Mesenteric fat pad (tissue), 1 donor: ENCODE measurements at places on chromosomes 3 and 15. TPM values are rescaled to one million over a fixed set of nuclear protein-coding genes. Genes with fewer than 3 reads are reported as not detected.

- no peak for DNase-seq
Measured at GRCh38 chr3:106945435-106945834, 431.8 kb upstream of the CCDC54 start.

The SCN5A gene
- total RNA-seq: 0.58 TPM

DNA sequence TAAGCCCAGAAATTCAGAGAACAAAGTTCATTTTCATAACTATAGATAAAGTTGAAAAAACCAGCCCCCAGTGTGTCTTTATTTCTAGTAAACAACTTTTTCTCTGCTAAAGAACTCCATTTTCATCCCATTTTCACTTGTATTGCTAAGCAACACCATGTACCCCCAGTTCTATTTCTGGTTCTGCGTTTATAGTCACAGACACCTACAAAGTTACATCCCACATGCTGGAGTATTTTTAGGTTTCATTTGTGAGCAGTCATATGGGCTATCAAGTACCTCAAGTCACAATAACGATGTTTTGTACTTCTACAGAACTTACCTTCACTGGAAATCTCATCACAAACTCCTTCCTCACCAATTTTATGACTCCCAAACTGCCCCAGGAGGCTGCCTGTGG is 236.5 kb downstream of the RSL24D1 start:
- no peak for DNase-seq

The ARGFX gene
- total RNA-seq: not detected

The CHD2 gene
- total RNA-seq: 90.9 TPM

- no peak for DNase-seq
Measured at GRCh38 chr3:117671722-117672318, 962.2 kb downstream of the TUSC7 start.

DNA sequence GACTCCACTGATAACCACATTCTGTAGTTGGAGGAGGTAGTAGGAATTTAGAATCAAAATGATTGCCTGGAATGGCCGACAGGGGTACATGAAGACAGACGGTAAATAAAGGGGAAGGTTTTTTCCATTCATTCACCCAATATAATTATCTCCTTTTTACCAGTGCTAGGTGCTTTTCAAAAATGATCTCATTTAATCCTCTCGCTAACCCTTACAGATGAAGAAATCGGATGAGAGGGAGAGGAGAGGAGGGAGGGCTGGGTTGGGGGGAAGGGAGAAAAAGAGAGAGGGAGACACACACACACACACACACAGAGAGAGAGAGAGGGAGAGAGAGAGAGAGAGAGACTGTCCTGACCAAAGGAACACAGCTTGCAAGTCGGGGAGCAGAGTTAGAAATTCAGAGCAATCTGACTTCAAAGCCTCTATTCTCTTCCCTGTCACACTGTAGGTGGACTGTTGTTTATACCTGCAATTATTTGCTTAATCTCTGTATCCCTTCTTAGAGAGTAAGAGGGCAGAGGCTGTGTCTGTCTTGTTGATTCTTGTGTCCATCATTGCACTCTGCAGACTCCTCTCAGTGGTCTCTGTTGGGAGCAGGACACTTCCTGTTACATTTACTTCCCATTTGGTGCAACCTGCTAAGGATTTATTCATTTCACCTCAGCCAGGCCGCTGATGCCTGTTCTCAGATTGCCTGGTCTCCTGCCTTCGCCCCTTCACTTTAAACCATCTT is 18.7 kb upstream of the PAQR9 start:
- DNase-seq: no peak

GRCh38 chr3:137121704-137122314 is 164.0 kb downstream of the IL20RB start:
- DNase-seq: no peak

- DNase-seq: peak; percentile 73
Measured at GRCh38 chr15:101539492-101539891, 50.0 kb upstream of the PCSK6 start.
